Stimulated activated CD4-positive, alpha-beta T cell treated with anti-CD3 and anti-CD28 coated beads, Interleukin-4, amount 100 ng/mL, for 24 hours (primary cell): ENCODE measurements at places on chromosomes 5 and 9.

- DNase-seq = no peak
Observed at GRCh38 chr9:21326526-21327139, 8.6 kb downstream of the KLHL9 start.

- no peak for DNase-seq
Observed at GRCh38 chr5:153863951-153864350, 174.8 kb downstream of the FAM114A2 start.

GRCh38 chr5:171457208-171457981 is 37.9 kb downstream of the FGF18 start:
- DNase-seq = no peak

GRCh38 chr5:92665506-92665905 is 915.5 kb downstream of the NR2F1-AS1 start:
- no peak for DNase-seq
